ENCODE measurements at places on chromosomes 11 and 22.

GRCh38 chr11:6544921-6545850 is 48.1 kb downstream of the DNHD1 start:
- no peaks in the 10 kb centered on the region for H3K36me3 ChIP-seq
- H3K27ac ChIP-seq = no peak overlapping the region
- H3K4me1 ChIP-seq = no peaks in the 10 kb centered on the region
- no peak for DNase-seq

DNA sequence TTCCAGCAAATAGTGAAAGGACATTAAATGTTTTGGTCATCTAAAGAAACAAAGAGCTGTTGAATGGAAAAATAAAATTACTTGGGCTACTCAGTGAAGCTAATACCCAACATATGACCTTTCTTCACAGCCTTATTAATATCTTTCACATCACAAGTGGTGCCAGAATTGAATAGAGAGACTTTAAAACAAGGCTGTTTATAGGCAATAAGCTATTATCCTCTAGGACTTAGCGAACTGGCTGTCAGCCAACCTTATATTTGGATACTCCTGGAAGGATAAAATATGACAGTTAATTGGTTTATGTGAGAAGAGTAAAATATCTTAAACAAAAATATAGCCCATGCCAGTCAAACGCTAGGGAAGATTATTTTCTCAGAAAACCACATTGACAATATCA is 225.5 kb upstream of the BLID start:
- H3K4me1 ChIP-seq = peaks cover 27% of the 10 kb centered on the region
- no peak for DNase-seq

- no peak for DNase-seq
- no peak overlapping the region for H3K4me3 ChIP-seq
- no peaks in the 10 kb centered on the region for H3K4me1 ChIP-seq
- H3K27ac ChIP-seq = no peak overlapping the region
- no peaks in the 10 kb centered on the region for H3K36me3 ChIP-seq
- no peaks in the 10 kb centered on the region for H3K27me3 ChIP-seq
Observed at GRCh38 chr11:114610984-114611944, 15.7 kb upstream of the NXPE4 start.

DNA sequence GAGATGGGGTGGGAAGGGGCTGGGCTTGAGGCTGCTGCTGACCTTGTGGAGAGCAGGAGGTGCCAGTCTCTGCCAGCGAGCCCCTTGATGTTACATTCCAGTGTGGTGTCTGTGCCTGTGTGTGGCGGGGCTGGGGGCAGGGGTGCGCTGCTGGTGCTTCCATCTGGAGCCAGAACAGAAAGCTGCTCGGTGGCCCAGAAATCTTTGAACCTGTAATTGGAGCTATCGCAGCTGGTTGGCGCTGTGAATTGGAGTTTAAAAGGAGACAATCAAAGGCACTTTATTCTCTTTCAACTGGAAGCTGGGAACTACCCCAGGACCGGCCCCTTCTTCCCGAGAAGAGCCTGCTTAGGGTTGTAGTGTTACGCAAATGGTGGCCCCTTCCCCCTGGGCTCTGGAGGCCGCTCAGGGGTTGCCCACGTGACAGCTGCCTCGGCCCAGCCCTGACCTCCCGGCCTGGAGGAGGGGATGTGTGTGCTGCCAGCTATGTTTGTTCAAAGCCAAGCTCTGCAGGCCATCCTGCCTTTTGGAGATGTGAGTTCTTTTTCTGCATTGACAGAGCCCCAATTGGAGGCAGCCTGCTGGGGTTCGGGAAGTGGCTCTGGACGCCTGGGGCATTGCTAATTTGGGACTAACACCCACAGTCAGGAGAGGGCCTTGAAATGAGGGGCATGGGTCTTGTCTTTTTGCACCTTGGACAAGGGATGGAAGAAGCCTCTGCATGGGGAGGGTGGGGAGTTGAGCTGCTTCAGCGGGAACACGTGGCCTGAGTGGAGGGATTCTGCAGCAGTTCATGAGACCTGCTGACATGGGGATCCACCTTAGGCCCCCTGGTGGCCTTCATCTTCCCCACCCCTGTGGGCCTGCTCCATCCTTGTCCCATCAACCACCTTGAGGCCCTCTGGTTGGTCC is 14.0 kb upstream of the ARSA start:
- H3K27me3 ChIP-seq = no peaks in the 10 kb centered on the region
- H3K27ac ChIP-seq = no peak overlapping the region
- H3K36me3 ChIP-seq = no peaks in the 10 kb centered on the region
- peaks cover 17% of the 10 kb centered on the region for H3K4me1 ChIP-seq

DNA sequence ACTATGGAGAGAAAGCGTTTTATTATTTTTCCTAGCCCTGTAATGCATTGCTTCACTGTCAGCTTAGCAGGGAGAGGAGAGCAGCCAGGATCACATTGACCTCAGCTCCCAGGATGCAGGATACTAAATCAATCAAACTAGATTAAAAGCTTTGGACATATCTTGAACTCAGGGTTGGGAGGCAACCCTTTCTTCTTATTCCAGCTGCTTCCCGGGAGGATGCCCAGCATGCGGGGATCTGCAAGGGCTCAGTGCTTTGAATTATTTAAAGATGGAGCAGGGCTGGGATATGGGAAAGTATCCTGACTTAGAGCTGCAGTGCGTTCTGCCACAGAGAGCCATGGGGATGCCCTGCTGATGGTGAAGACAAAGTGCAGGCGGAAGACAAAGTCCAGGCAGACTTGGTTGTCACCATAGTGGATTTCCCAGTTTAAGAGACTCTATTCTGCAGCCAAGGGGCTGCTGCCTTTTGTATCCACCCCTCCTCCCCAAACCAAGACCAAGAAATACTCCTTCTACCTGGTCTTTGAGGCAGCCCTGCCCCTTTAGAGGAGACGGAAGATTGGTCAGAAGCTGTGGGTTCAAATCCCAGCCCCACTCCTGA is 1035.0 kb downstream of the TBC1D22A start:
- no peak overlapping the region for H3K4me3 ChIP-seq
- no peak for DNase-seq
- H3K27ac ChIP-seq = no peak overlapping the region
- no peaks in the 10 kb centered on the region for H3K4me1 ChIP-seq
- H3K27me3 ChIP-seq = no peaks in the 10 kb centered on the region
- H3K36me3 ChIP-seq = no peaks in the 10 kb centered on the region

GRCh38 chr11:79198898-79199250 is 242.0 kb downstream of the TENM4 start:
- H3K27me3 ChIP-seq = no peaks in the 10 kb centered on the region
- H3K36me3 ChIP-seq = no peaks in the 10 kb centered on the region
- H3K27ac ChIP-seq = no peak overlapping the region
- H3K4me1 ChIP-seq = no peaks in the 10 kb centered on the region
- DNase-seq = no peak

GRCh38 chr22:48309836-48310235 is 1517.8 kb downstream of the BRD1 start:
- no peaks in the 10 kb centered on the region for H3K4me1 ChIP-seq
- H3K36me3 ChIP-seq = no peaks in the 10 kb centered on the region
- DNase-seq = no peak
- no peak overlapping the region for H3K4me3 ChIP-seq
- H3K27me3 ChIP-seq = no peaks in the 10 kb centered on the region

DNA sequence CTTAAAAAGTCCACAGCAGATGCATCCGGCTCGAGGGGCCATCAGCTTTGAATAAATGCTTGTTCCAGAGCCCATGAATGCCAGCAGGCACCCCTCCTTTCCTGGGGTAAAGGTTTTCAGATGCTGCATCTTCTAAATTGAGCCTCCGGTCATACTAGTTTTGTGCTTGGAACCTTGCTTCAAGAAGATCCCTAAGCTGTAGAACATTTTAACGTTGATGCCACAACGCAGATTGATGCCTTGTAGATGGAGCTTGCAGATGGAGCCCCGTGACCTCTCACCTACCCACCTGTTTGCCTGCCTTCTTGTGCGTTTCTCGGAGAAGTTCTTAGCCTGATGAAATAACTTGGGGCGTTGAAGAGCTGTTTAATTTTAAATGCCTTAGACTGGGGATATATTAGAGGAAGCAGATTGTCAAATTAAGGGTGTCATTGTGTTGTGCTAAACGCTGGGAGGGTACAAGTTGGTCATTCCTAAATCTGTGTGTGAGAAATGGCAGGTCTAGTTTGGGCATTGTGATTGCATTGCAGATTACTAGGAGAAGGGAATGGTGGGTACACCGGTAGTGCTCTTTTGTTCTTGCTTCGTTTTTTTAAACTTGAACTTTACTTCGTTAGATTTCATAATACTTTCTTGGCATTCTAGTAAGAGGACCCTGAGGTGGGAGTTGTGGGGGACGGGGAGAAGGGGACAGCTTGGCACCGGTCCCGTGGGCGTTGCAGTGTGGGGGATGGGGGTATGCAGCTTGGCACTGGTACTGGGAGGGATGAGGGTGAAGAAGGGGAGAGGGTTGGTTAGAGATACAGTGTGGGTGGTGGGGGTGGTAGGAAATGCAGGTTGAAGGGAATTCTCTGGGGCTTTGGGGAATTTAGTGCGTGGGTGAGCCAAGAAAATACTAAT is 1.9 kb downstream of the NEAT1 start:
- H3K4me3 ChIP-seq = peak overlapping the region; percentile 93
- peak; percentile 33 for DNase-seq
- H3K36me3 ChIP-seq = no peaks in the 10 kb centered on the region
- no peaks in the 10 kb centered on the region for H3K27me3 ChIP-seq
- H3K4me1 ChIP-seq = peaks cover 37% of the 10 kb centered on the region
- H3K27ac ChIP-seq = peak overlapping the region; percentile 94

- no peaks in the 10 kb centered on the region for H3K27me3 ChIP-seq
- H3K4me1 ChIP-seq = no peaks in the 10 kb centered on the region
- no peak for DNase-seq
- no peak overlapping the region for H3K4me3 ChIP-seq
- no peaks in the 10 kb centered on the region for H3K36me3 ChIP-seq
- no peak overlapping the region for H3K27ac ChIP-seq
Observed at GRCh38 chr11:107608809-107609208, 17.9 kb downstream of the ELMOD1 start.

DNA sequence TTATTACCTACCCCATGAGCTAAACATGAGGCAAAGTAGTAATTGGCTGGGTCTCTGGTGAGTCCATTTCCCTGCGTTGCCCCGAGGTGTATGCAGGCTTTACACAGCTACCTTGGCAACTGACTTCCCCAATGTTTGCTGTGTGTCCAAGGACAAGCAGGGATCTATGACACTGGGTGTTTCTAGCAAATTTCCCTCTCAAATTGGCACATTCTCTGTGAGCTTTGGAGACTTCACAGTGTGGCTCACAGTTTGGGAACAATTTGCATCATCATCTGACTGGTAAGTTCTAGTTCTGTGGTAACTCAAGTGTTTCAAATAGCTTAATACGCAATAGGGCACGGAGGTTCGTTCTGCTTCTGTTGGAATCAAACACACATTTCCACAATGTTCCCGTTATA is 12.5 kb downstream of the NNMT start:
- no peaks in the 10 kb centered on the region for H3K4me1 ChIP-seq
- H3K4me3 ChIP-seq = no peak overlapping the region
- H3K27me3 ChIP-seq = no peaks in the 10 kb centered on the region
- peak overlapping the region; percentile 37 for H3K27ac ChIP-seq
- no peak for DNase-seq

DNA sequence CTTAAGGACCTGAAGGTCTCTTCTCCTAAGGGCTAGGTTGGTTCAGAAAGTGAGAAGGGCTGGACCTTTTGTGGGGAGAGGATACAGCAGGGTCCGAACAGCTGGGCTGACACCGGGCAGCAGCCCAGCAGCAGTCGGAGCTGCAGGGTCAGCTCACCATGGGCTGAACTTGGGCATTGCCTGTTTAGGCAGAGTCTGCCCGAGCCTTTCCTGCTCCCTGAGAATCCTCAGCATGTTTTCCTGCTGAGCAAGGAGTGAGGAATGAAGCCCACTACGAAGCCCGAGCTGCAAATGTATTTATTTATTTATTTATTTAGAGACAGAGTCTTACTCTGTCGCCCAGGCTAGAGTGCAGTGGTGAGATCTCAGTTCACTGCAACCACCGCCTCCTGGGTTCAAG is 83.9 kb downstream of the PTPRJ start:
- no peak for DNase-seq
- H3K4me3 ChIP-seq = no peak overlapping the region
- H3K27me3 ChIP-seq = no peaks in the 10 kb centered on the region
- no peak overlapping the region for H3K27ac ChIP-seq
- no peaks in the 10 kb centered on the region for H3K36me3 ChIP-seq

GRCh38 chr11:98531576-98531975 is 489.2 kb upstream of the CNTN5 start:
- H3K4me3 ChIP-seq = no peak overlapping the region
- H3K27me3 ChIP-seq = no peaks in the 10 kb centered on the region
- no peak for DNase-seq
- H3K36me3 ChIP-seq = no peaks in the 10 kb centered on the region

- no peak for DNase-seq
- H3K4me1 ChIP-seq = peaks cover 2% of the 10 kb centered on the region
- H3K36me3 ChIP-seq = no peaks in the 10 kb centered on the region
Observed at GRCh38 chr11:65398362-65398910, 12.0 kb downstream of the FRMD8 start.

DNA sequence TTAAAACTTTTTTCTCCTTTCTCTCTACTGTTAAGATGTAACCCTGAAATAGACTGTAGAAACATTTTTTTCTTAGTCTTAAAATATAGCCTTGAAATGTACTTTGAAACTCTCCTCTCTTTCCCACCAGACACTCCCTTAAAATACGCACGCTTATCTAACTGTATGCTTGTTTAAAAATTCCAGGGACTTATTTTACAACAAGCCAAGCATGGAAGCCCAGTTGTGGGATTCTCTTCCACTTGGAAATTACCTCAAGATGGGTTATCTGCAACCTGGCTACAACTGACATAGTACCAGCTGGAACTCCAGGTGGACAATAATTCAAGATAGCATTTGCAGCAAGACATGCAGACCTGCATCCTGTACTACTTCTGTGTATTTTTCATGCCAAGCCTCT is 12.1 kb upstream of the CHORDC1 start:
- peak overlapping the region; percentile 3 for H3K27ac ChIP-seq
- no peaks in the 10 kb centered on the region for H3K27me3 ChIP-seq
- H3K4me1 ChIP-seq = peaks cover 6% of the 10 kb centered on the region
- H3K4me3 ChIP-seq = no peak overlapping the region
- no peak for DNase-seq

- DNase-seq = no peak
- H3K4me3 ChIP-seq = no peak overlapping the region
- no peaks in the 10 kb centered on the region for H3K36me3 ChIP-seq
- H3K27ac ChIP-seq = no peak overlapping the region
- no peaks in the 10 kb centered on the region for H3K4me1 ChIP-seq
Observed at GRCh38 chr11:111200010-111200534, 45.5 kb upstream of the POU2AF2 start.

GRCh38 chr11:65575568-65576231 is at the start of gene EHBP1L1:
Gene EHBP1L1 (plus strand): TSS chr11:65576053. CDS start chr11:65576303, 250 bp downstream.
- no peaks in the 10 kb centered on the region for H3K36me3 ChIP-seq
- peaks cover 54% of the 10 kb centered on the region for H3K4me1 ChIP-seq
- H3K27ac ChIP-seq = peak within 1 kb of the TSS; percentile 84
- no peaks in the 10 kb centered on the region for H3K27me3 ChIP-seq

DNA sequence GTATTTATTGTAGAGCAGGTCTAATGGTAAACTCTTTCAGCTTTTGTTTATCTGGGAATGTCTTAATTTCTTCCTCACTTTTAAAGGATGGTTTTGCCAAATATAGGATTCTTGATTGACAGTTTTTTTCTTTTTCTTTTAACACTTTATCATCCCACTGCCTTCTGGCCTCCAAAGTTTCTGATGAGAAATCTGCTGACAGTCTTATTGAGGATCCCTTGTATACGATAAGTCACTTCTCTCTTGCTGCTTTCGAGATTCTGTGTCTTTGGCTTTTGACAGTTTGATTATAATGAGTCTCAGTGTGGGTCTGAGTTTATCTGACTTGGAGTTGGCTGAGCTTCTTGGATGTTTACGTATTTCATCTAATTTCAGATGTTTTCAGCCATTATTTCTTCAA is 6.7 kb upstream of the TSKU start:
- no peaks in the 10 kb centered on the region for H3K27me3 ChIP-seq
- H3K27ac ChIP-seq = no peak overlapping the region
- H3K4me1 ChIP-seq = peaks cover 27% of the 10 kb centered on the region
- no peak for DNase-seq
- H3K36me3 ChIP-seq = no peaks in the 10 kb centered on the region
- H3K4me3 ChIP-seq = no peak overlapping the region
